Astrocyte of the spinal cord (primary cell): ENCODE measurements at places on chromosomes 12 and 14.
A peak's percentile ranks its signal among the peaks of the same experiment; 100 is the strongest.

- no peak for DNase-seq
Measured at GRCh38 chr14:91299121-91300115, 54.9 kb upstream of the GPR68 start.

DNA sequence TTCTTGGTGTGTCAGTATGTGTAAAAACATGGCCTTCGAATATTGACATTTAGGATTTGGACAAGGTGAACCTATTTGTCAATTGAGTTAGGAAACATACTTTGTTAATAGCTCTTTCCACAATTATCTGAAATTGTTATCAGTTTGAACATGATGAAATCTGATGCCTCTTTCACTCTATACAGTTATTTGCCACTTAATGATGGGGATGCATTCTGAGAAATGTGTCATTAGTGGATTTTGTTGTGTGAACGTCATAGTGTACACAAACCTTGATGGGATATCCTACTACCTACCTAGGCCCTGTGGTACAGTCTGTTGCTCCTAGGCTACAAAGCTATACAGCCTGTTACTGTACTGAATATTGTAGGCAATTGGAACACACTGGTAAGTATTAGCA is 4.8 kb downstream of the TULP3 start:
- DNase-seq, result no peak

DNA sequence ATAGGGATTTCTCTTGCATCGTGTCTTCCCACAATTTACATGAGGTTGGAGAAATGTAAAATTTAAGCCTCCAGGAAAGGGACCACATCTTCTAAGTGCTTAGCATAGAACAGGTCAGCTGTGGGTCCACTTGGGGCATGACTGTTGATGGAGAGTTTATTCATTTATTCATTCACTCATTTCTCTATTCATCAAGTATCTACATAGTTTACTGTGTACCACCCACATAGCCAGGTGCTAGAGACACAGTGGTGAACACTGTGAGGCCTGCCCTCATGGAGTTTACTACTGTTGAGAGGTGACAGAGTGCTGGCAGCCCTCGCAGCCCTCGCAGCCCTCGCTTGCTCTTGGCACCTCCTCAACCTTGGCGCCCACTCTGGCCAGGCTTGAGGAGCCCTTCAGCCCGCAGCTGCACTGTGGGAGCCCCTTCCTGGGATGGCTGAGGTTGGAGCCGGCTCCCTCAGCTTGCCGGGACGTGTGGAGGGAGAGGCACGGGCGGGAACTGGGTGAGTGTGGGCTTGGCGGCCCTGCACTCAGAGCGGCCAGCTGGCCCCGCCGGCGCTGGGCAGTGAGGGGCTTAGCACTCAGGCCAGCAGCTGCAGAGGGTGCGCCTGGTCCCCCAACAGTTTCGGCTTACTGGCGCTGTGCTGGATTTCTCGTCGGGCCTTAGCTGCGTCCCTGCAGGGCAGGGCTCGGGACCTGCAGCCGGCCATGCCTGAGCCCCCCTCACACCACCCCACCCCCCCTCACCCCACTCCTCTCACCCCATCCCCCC is 1.7 kb upstream of the JPH4 start:
- no peak for DNase-seq

- peak; percentile 25 for DNase-seq
Measured at GRCh38 chr12:96070670-96071279, 35.4 kb upstream of the LTA4H start.

DNA sequence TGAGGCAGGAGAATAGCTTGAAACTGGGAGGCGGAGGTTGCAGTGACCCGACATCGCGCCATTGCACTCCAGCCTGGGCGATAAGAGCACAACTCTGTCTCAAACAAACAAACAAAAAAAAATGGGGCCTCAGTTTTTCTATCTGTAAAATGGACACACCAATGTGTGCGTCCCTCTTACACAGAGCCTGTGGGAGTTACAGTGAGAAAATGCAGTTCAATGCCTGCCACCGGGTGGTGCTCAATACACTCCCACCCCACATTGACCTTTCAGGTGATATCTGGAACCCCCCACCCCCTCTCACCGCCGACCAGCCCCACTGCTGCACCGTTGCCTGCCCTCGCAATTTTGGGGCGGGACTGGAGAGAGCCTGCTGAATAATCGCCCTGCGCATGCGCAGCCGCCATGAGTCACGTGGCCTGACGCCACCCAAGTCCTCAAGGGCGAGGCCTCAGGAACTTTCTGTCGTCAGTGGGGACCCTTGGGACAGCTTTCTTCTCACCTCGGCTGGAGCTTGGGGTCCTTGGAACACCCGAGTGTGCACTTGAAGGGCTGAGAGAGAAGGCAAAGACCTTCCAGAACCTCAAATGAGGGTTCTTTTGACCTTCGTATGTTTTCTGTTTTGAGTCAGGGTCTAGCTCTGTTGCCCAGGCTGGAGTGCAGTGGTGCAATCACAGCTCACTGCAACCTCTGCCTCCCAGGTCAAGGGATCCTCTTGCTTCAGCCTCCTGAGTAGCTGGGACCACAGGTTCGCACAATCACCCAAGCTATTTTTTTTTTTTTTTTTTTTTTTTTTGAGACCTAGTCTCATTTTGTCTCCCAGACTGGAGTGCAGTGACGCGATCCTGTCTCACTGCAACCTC is 14.6 kb upstream of the CABP1 start:
- no peak for DNase-seq

GRCh38 chr14:32576088-32576795 is 247.1 kb downstream of the AKAP6 start:
- peak; percentile 69 for DNase-seq

- DNase-seq, result peak; percentile 60
Measured at GRCh38 chr14:61179796-61180398, 101.2 kb downstream of the TMEM30B start.

GRCh38 chr14:38481952-38482678 is 226.2 kb upstream of the CLEC14A start:
- peak; percentile 34 for DNase-seq

DNA sequence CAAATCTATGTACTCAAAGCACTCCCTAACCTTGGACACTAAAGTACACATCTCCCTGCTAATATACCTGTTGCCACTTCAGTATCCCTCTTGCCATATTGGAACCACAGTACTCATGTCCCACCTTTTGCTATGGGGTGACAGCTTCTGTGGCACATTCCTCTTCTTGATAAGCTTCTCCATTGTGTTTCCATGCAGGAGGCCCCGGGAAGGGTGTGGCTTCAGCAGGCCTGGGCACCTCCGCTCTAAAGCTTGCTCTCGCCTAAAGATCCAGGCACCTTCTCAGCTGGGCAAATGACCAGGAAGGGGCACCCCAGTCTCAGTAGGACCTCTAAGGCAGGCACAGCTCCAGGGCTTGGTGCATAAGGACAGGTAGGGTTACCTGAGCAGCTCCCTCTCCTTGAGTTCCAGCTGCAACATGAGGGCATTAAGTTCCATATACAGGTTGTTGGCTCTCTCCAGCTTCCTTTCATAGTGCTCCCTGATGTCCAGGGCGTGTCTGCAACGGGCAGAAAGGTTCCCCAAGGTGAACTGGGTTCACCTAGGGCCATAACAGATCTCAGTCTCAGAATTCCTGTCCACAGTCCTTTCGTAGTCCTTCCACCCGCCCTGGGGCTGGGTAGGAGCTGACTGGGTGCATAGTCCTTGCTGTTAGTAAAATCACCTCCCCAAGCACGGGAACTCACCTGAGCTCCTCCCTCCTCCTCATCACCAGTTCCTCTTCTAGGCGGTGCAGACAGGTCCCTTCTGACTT is 15.9 kb downstream of the MAP3K12 start:
- DNase-seq, result no peak

DNA sequence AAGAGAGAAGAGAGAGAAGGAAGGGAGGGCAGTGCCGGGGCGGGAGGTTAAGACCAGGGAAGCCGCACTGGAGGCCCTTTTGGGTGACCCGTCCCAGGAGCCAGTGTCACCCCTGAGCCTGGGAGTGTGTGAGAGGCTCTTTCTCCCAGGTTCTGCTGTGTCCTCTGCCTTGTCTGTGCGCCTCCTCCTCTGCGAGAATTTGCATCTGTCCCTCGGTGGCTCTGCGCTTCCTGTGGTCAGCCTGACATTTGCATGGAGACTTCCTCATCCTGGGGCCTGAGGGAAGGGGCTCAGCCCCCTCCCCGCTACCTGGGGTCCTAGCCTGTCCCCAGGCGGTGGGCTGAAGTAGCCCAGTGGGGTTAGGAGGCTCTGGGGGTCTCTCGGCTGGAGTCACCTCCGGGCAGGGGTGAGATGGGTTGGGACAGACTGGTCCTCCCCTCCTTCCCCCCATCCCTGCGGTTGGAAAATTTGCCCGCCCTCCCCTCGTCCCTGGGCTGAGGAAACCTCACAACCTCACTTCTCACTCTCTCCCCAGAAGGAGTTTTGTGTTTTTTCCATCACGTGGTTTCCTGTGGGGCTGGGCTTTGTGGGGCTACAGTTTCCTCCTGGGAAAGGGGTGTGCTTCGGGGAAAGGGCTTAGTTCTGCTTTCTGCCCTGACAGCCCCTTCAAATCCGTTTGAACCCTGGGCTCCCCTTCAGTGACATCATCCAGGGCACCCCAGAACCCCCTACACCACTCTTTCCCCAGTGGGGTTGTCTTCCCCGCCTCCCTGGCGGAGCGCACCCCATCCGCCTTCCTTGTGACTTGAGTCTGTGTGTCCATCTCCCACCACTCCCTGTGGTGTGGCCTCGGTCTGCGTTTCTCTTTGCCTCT is 2.5 kb downstream of the PTPN6 start:
- DNase-seq, result no peak
